ENCODE measurements at places on chromosomes 5 and 9. TPM values are rescaled to one million over a fixed set of nuclear protein-coding genes. Genes with fewer than 3 reads are reported as not detected.

The LTC4S gene
- 2.1 TPM for polyA plus RNA-seq

The OSMR gene
- 8.2 TPM for polyA plus RNA-seq

The GNE gene
- 19.6 TPM for polyA plus RNA-seq

The SH3PXD2B gene
- 31.5 TPM for polyA plus RNA-seq

The MLANA gene
- polyA plus RNA-seq: 0.66 TPM

The NUTM2F gene
- not detected for polyA plus RNA-seq

The CCDC180 gene
- 10.4 TPM for polyA plus RNA-seq

The IL33 gene
- 11.9 TPM for polyA plus RNA-seq

The SIT1 gene
- polyA plus RNA-seq: 0.40 TPM

The BTNL9 gene
- polyA plus RNA-seq: 7.0 TPM

The LHFPL2 gene
- polyA plus RNA-seq: 54.2 TPM

The DRD1 gene
- not detected for polyA plus RNA-seq

The SCGB3A2 gene
- polyA plus RNA-seq: not detected

The ZBTB26 gene
- polyA plus RNA-seq: 23.1 TPM

- no peak for DNase-seq
These were observed 179.3 kb downstream of the DEPDC1B start for GRCh38 chr5:60520451-60521227.

DNA sequence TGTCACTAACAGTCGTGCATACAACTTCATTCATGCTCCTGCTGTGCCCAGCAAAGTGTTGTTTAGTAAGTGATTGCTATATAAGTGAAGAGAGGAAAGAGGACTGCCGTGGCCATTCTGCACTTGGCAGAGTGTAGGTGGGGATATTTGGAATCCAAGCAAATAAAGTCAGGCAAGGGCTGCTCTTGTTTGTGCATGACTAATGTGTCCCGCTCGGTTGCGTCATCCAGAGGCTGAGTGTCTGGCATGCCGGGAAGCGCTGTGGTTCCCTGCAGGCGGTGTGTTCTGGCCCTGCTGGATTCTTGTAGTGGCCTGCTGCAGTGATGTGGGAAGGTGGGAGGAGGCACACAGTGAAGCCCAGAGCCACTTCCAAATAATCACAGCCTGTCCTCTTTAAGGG is 136.9 kb upstream of the ANKH start:
- DNase-seq: no peak

- DNase-seq: no peak
These were observed 64.0 kb downstream of the OTULIN start for GRCh38 chr5:14728459-14728938.

GRCh38 chr5:172760959-172761358 is 10.0 kb downstream of the DUSP1 start:
- no peak for DNase-seq

DNA sequence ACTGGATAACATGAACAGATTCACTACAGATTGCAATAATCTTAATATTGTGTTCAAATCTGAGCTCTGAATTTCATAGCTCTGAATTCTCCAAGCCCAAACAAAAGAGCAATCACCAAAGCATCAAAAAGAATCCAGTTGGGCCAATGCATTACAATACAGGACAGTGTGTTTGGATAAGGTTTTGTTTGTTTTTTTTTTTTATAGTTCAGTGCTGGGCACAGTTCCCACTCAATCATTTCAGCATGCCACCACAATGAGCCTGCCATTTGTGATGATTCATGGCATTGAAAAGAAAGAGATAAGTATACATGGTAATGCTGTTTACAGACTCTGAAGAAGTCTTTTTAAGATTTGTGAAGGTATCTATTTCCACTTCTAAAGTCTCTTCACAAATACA is 1.7 kb upstream of the HTR1A start:
- no peak for DNase-seq

DNA sequence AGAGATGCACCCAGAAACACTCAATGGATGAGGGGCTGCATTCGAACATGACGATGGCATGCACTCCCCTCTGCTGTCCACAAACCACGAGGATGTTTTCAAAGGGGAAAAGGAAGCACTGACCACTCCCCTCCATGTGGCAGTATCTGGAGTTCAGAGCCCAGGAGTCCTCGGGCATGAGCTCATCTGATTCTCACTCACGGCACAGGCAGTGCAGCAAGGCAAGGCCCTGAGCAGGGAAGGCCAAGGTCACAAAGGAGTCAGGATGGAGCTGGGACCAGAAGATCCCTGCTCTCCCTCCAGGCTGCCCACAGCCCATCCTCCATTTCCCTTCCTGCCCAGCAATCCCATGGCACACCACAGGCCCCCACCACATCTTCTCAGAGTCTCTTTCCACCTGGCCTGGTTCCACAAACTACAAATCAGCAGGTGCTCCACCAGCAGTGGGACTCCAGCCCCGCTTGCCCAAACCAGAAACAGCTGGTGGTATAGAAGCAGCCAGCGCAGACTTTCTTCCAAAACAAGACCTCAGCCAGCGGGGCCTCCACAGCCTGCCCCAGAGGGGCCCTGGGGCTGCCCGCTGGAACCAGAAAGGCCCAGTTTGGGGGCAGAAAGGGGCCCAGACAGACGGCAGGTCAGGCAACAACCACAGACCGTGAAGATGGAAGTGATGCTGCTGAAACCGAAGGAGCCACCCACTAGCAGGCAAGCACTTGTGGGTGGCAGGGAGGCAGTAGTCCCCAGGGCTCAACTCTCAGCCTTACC is 12.2 kb downstream of the TNIP1 start:
- no peak for DNase-seq

DNA sequence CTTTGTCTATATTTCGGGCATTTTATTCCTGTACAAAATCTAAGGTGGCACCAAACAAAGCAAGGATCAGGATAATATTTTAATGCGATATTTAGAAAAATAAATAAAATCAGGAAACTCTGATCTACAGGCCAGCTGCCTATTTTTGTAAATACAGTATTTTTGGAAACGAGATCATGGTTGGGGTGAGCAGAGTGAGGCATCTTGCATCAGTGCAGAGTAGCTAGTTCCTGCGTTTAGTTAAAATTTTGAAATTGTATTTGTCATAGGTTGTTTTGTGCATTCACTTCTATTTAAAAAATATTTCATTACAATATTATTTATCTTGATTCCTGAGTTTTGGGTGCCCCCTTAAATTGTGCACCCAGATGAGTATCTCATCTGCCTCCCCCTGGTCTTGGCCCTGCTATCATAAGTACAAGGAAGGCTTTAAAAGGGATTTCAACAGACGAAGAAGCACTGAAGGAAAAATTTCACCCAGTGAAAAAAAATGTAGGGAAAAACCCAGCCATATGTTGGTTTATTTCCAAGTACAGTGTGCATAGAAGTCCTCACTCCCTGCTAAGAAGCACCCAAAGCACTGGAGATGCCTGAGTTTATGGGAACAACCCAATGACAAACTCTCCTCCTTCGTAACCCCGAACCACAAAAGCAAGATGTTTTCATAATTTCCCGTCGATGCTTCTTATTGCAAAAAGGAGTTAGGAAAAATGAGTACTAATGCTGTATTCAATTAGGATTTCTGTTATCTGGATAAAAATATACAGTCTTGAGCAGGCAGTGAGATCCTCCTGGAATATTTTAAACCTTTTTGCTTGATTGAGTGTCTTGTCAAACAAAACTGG is 304.7 kb upstream of the CLINT1 start:
- DNase-seq: no peak

- no peak for DNase-seq
These were observed 49.1 kb upstream of the SLIT3 start for GRCh38 chr5:169350016-169350415.

- DNase-seq: no peak
These were observed 82.4 kb downstream of the RAPGEF1 start for GRCh38 chr9:131657456-131657855.

DNA sequence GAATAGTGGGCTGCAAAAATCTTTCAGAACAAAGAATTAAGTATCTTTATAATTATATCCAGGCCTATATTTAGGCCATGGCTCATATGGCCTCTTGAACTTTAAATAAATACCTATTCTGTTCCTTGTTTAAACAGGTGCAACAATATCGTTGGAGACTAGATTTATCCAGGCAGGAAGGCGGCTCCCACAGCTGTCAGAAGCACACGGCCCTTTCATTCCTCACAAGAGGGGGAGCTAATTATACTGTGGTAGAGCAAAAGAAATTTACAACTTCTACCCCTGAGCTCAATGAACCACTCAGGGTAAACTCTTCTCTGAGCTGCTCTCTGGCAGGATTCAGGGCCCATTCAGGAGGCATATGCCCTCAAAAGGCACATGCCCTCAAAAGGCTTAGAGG is 31.3 kb downstream of the TMEM174 start:
- no peak for DNase-seq

DNA sequence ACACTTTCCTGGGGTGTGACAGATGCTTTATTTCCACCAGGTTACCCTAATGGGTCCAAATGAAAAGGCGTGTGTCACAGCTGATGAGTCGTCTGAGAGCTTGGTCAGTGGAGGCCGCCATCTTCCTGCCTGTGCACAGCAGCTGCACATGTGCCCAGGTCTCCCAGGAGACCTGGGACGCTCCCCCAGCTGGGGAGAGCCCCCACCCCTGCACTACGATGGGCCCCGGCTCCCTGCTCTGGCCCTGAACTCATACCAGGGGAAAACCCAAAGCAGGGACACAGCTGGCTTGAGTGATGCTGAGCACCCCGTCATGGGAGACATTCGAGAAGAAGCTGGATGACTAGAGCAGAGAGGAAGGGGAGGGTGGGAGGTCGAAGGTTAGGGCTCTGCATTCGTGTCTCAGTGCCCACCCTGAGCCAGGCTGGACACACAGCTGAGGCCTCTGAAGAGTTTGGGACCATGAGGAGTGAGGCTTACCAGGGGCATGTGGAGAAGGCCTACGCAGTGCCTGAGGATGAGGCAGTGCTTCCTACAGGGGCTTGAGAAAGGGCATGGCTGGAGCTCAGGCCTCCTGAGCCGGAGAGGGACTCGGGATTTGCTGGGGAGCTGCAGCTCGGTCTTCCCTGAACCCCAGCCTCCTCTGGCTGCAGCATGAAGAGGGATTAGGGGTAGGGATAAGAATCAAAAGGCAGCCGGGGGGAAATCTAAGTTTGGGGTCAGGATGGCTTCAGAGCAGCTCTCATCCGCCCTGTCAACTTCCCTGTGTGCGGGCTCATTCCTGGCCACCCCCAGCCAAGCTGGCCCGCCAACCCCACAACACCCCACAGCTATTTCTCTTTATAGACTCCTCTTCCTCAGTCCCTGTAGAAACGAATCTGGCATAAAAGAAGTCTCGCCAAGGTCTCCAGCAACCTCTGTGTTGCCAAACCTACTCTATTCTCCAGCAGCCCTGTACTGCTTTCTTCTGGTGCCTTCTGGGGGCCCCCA is 42.2 kb upstream of the RNU6ATAC start:
- DNase-seq: no peak

DNA sequence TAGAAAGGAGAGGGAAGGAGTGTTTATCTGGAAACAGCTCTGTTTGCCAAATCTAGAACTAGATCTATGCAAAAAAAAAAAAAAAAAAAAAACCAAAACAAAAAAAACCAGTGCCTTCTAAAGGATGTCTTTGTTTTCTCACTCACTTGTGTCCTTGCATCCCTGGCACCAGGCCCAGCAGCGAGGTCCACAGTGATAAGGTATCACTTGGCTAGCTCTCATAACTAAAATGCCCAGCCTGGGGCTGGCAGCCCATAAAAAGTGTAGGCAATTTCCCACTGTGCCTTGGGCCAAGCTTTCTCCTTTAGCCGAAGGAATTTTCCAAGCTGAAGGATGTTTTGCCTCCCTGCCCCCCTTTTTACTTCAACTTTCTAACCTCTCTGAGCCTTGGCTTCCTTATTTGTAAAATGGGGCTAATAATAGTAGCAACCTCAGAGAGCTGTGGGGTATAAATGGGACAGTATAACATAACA is 20.8 kb downstream of the RGS3 start:
- DNase-seq: no peak

GRCh38 chr9:121738968-121739367 is 87.5 kb downstream of the DAB2IP start:
- no peak for DNase-seq

- no peak for DNase-seq
These were observed 218.4 kb downstream of the MED10 start for GRCh38 chr5:6159832-6160430.

- no peak for DNase-seq
These were observed 130.0 kb upstream of the LHFPL2 start for GRCh38 chr5:78778538-78778937.

GRCh38 chr5:59321642-59322041 is 571.9 kb downstream of the PDE4D start:
- DNase-seq: no peak

GRCh38 chr5:169993485-169993790 is 13.1 kb upstream of the INSYN2B start:
- DNase-seq: no peak

DNA sequence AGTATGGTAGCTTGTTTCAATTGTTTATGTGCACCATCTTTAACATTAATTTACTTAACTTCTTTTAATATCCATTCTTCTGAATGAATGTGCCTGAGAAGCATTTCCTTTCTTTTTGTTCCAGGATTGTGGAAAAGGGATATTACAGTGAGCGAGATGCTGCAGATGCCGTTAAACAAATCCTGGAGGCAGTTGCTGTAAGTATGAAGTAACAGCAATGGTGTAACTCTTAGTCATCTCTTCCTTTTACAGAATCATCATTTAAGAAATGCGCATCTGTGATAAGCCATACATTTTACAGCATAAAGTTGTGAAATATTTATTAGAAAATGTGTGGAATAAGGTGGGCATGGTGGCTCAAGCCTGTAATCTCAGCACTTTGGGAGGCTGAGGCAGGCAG is 117.7 kb downstream of the STARD4 start:
- no peak for DNase-seq

DNA sequence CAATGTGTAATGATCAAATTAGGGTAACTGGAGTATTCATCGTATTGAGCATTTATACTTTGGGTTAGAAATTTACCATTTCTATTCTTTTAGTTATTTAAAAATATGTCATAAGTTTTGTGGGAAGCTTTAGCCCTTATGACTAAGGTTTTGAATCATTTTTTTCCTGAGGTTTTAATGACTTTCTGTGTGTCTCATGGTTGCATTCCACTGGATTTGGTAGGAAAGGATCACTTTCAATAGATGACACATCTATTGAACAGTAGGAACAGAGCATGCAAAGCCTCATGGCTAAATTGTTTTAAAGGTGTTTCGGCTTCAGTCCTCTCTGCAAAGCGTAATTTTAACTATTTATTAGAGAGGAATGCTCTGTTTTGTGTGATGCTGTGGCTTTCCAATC is 512.4 kb upstream of the CHD1 start:
- DNase-seq: no peak
